Hematopoietic multipotent progenitor cell treated with erythropoietin and hydrocortisone succinate and interleukin-3 and kit ligand, for 6 days (in vitro differentiated cells): ENCODE measurements at places on chromosomes 12 and 14.

GRCh38 chr14:99380402-99380801 is 100.3 kb downstream of the SETD3 start:
- peak; percentile 52 for DNase-seq

- DNase-seq, result no peak
Observed at GRCh38 chr12:48985475-48985897, 7.4 kb downstream of the WNT1 start.

GRCh38 chr12:94267921-94268471 is 119.6 kb downstream of the PLXNC1 start:
- no peak for DNase-seq

GRCh38 chr14:66038618-66039017 is 447.6 kb upstream of the CCDC196 start:
- DNase-seq, result peak; percentile 16

DNA sequence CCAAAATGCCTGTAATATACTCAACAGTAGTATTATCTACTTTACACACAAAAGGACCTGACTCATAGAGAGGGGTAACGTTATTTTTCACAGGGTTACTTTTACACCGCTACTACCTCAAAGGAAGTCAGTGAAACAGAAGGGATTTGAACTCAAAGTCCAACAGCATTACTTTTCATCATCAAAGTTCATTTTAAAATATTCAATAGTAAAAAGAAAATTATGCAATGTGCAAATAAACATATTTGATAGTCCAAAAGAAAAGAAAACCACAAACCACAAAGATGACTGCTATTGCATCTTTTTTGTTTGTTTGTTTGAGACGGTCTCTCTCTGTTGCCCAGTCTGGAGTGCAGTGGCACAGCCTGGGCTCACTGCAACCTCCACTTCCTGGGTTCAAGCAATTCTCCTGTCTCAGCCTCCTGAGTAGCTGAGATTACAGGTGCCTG is 15.5 kb downstream of the KIF21A start:
- DNase-seq, result no peak

DNA sequence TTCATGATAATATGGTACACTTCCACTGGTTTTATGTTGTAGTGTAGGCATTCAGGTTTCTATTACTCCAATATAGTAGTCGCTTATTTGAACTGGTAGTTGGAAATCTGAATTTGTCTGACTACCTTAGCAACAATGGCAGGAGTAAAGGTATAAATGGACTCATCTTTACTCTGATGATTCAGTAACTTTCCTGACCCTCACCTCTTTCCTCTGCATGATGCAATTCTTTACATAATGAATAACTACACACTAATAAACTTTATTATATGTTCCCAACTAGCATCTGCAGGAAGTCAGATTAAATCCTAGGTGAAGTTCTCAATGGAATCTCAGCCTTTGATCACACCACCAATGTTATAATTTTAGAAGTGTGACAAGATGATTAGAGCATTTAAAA is 70.5 kb upstream of the ATP2B1 start:
- no peak for DNase-seq

DNA sequence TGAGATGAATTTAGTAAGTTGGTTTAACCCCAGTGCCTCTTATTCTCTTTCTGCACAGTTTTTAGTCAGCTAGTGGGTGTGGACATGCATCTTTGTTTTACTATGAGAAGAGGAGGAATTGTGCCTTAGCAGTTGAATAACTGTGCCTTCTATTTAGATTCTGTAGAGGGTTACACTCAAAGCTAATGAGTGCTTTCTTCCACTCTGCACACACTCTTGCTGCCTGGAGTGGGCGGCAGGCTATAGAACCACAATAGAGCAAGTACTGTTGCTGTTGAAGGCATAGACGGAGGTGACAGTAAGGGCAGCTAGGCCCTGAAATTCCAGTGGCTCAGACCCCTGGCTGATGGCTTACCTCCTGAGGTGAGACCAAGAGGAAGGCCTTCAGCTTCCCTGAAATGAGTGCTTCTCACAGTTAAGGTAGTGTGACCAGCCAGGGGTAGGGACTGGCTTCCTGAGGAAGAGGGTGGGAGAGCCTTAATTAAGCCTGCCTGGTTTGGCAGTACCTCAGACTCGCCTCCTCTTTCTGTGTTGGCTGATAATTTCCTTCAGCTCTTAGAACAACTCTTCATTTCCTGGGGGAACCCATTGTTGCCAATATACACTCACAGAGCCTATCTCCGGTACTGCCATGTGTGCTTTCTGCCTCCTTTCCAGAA is 24.7 kb downstream of the SUSD6 start:
- peak; percentile 68 for DNase-seq

DNA sequence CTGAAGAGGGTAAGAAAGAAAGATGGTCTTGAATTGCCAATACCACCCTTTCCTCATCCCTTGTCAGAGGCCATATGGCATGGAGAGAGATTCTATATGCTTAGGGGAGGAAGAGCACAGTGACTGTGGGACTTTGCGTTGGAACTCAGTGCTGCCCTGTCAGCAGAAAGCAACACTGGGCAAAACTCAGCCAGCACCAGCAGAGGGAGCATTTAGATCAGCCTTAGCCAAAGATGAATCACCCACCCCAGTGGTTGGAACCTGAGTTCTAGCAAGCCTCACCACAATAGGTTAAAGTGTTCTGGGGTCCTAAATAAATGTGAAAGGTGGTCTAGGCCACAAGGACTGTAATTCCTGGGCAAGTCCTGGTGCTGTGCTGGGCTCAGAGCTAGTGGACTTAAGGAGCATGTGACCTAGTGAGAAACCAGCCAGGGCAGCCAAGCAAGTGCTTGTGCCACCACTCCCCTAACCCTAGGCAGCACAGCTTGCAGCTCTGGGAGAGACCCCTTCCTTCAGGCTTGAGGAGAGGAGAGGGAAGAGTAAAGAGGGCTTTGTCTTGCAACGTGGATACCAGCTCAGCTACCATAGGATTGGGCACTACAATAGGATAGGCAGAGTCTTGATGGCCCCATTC is 11.4 kb upstream of the BCAT1 start:
- DNase-seq, result peak; percentile 81

DNA sequence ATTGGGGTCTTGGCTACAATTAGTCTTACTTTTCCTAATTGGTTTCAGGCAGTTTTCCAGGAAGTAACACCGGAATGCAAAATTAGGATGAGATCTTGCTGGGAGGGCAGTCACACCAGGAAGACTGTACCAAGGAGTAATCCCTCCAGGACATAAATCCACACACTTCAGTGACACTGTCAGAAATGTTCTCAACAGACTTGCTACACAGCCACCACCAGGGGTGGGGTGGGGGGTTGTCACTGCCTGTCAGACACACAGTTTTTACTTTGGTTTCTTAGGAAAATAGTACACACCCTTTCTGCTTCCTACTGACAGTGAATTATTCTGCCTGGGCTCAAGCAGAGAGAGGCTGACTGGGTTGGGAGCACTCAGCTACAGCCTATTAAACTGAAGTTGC is 102.9 kb upstream of the CCDC196 start:
- DNase-seq, result no peak
